Cardiac fibroblast (primary cell): ENCODE measurements at places on chromosomes 11 and 22.
A peak's percentile ranks its signal among the peaks of the same experiment; 100 is the strongest.

- no peak for DNase-seq
Measured at GRCh38 chr11:22115470-22116029, 77.3 kb upstream of the ANO5 start.

- DNase-seq = no peak
Measured at GRCh38 chr11:47615249-47615648, 21.0 kb upstream of the C1QTNF4 start.

GRCh38 chr11:13229136-13229535 is 48.5 kb upstream of the BMAL1 start:
- no peak for DNase-seq

DNA sequence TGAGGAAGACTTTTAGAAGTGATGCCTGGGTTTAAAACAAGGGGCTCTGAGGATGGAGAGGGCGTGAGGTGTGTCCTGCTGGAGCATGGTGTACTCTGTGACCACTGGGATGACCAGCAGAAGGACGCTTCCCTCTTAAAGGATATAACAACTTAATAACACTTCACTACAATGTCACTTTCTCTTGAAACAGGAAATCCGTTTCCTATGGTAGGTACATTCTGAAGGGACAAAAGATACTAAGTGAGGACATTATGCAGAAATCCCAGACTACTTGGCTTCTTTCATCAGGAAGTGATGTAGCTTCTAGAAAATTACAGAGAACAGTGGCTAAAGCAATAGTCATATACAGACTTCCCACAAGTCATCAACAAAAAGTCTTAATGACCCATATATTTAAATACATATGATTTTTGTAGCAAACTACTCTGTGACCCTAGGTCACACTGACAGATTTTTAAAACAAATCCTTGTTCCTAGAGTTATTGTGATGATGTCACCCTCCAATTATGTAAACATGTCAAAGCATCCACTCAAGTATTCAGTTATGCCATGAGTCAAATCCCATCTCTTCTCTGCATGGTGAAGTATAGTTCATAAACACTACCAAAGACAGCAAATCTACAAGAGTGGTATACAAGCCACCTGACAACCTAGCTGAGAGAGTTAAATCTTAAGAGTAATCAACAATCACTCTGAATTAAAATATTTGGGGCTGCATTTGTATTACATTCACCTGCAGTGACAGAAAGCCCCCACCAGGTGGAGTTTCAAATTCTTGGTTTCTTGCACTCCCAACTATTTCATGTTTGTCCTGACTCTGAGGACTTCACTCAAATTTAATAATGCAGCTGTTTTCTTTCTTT is 32.8 kb downstream of the PITPNB start:
- peak; percentile 62 for DNase-seq

DNA sequence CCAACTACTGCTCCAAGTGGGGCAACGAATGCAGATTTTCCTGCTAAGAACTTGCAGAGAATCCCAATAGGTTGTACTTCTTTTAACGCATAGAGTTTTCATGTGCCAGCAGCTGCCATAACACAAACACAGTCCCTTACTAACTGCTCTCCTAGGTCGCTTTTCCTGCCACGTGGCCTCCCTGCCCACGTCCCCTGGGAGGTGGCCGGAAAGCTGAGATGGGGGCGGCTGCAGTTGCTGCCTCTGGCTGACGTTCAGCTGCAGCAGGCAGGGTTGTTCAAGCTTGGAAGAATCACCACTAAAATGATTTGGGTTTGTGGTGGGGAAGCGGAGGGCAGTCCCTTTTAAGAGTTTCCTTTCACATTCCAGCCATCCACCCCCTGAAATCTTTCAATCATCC is 39.3 kb downstream of the ZNF202 start:
- DNase-seq = peak; percentile 17

DNA sequence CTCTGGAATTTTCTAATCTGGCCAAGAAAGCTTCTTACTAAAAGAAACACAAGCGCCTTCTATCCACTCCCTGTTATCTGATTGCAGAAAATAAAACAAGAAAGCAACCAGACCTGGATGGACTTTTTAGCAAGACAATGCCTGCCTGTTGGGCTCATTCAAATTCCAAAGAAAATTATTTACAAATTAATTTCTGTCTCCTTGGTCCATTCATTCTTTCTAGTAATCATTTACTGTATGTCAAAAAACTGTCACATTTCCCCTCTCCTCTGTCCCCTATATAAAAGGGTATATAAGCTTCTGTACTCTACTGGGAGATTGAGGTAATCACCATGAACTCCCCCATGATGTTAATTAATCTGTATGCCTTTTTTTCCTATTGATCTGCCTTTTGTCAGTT is 279.9 kb downstream of the DLG2 start:
- no peak for DNase-seq

DNA sequence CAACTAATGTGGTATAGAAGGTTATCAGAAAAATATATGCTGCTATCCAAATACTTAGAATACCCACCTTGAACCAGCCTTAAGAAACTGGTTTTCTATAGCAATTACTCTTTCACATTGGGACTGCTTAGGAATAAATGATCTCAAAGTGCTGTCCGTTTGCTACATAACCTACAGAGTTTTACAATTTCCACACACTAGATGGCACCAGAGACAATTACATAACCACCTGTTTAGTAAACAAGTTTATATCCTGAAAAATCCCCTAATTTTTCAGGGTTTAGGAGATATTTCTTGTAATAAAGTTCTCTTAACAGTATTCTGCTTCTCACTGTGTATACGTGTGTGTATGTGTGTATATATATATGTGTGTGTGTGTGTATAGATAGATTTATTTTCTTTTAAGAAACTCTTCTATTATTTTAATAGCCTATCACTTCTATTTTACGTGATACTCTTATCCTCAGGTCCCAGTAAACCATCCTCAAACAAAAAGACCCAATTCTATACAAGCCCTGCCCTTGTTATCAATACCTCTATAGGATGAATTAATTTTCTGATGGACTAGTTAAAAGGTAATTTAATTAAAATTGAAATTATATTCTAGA is 6.7 kb upstream of the OR5I1 start:
- peak; percentile 33 for DNase-seq

DNA sequence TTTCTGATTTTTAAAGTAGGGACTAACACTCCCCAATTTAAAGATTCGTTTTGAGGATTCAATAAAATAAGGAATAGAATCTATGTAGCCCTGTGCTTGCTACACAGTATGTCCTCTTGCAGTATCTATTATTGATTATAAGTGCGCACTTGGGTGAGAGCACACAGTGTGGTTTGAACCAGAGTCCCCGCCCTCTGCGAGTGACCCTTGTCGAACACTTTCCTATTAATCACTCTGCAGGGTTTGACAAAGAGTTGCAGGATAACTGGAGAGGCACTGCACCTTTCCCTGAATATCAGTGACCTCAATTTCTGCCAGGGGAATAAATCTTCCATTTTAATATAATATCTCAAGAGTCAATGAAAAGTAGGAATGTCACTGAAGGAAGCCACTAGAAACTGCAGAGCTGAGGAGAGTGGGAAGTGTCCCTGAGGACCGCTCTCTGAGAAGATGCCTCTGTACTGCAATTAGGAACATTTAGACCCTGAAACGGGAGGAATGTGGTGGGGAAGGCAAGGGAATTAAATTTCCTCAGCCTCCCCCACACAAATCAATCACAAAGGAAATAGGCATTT is 182.2 kb downstream of the MAML2 start:
- no peak for DNase-seq

DNA sequence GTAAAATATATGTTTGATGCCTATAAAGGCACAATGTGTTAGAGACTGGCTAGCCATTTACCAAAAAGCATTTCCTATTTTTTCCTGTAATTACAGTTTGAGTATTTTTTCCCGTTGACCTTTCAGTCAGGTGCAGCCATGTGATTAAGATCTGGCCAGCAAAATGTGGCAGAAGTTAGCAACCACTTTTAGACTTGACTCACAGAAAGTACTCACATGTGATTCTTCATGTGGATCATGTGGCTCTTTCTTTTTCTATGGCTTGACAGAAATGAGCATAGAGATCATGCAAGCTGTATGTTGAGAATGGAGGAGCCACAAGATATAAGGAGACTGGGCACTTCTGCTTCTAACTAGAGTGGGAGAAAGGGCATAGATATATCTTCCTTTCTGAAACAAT is 27.3 kb upstream of the RAB38 start:
- DNase-seq = no peak

DNA sequence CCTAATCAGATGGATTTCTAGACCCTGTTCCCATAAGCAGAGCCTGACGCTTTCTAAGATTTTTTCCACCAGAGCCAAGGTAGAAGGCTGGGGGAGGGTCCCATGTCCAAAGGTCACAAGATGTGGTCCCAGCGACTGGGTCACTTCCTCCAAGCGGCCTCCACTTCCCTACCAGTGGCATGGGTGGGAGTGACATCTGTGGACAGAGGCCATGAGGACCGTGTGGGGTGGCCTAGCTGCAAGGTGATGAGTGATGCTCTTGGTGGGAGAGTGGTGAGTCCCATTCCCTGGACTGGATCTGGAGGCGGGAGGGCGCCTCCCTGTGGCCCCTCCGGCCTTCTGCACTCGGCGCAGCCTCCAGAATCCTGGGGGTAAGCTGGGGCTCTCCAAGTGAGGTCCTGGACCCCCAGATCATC is 32.4 kb upstream of the PRR5 start:
- DNase-seq = no peak

DNA sequence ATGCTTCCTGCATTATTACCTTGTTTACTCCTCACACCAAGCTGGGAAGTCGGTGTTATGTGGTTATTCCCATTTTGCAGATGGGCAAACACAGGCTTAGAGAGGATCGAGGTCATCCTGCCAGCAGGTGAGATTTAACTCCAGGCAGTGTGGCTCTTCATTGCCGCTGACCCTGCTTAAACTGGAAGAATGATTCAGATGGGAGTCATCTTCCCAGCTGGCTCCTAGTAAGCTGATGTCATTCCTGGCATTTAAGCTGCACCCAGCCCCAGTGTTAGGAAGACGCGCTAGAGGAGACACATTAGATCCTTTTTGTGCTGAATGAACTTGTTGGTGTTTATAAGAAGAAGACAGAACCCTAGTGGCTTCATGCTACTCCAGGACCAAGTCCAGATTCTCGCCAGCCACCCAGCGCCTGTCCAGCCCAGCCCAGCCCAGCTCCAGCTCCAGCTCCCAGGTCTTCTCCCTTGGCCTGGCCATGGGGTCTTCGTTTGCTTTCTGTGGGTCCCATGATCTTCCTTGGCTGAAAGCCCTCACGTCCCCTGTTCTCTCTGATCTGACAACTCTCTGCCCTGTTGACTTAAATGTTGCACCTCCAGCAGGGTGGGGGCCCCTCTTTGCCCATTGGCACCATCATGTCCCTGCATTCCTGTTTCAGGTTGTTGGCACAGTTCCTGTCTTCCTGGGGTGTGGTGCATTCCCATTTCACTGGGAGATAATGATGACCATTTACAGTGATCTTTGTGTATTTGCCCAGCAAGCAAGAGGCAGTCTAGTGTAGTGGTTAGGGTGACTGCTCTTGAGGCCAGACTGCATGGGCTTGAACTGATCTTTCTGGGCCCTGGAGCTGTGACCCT is 13.6 kb downstream of the PARVB start:
- peak; percentile 87 for DNase-seq

DNA sequence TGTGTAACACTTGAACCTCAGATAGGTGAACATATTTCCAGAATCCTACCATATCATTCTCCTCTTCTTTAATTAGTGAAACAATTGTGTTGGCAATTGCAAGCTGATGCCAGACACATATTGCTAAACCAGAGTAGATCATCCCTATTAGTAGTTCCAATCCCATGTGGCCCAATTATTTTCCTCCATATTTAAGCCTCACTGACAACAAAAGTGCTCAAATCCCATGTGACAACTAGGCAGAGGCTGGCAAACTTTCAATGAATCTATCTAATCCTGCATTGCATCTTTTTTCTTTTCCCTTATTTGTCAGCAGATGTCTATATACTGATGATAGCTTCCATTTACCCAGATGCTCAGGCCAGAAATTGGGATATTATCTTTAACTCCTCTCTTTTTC is 90.4 kb downstream of the GRIA4 start:
- DNase-seq = no peak

- DNase-seq = peak; percentile 22
Measured at GRCh38 chr22:28670161-28670560, 9.5 kb downstream of the TTC28 start.

DNA sequence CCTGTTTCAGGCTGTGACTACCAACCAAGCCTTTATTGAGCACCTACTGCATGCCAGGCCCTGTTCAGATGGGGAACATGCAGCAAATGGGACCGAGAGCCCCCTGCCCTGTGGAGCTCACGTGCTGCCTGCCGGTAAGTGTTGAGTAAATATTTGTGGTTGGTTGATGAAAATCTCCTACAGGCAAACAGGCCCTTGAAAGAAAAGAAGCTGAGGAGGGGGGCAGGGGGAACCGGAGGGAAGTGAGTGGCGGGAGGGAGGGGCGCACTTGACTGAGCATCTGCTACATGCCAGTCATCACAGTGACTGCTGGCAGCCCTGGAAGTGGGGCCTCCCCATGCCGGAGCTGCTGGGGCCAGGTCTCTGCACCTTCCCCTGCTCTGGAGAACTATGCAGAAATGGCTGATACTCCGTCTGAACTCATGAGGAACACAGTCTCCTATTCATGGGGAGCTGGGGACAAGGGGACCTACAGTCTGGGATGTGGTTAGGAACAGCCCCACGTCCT is 34.2 kb downstream of the MACROD1 start:
- no peak for DNase-seq

GRCh38 chr22:46528121-46528610 is 9.3 kb downstream of the CELSR1 start:
- peak; percentile 72 for DNase-seq

DNA sequence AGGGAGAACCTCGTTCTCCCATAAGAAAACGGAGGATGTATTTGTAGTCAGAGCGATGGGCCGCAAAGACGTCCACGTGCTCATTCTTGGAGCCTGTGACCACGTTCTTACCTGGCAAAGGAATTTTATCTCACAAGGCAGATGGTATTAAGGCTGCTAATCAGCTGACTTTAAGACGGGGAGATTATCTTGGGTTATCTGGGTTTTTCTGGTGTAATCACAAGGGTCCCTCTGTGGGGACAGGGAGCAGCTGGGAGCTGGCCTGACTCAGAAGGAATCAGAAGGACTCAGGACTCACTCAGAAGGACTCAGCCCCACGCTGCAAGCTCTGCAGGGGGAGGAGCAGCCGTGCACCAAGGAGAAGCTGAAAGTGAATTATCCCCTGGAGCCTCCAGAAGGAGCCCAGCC is 7.5 kb upstream of the SIGIRR start:
- no peak for DNase-seq

- no peak for DNase-seq
Measured at GRCh38 chr22:31639436-31640039, 22.5 kb downstream of the PISD start.

- DNase-seq = no peak
Measured at GRCh38 chr11:133441964-133442660, 90.2 kb downstream of the OPCML start.
